Cortex of kidney (tissue), 1 donor: ENCODE measurements at places on chromosomes 3 and 15.

- DNase-seq, result no peak
Measured at GRCh38 chr3:76177610-76178009, 392.3 kb upstream of the ZNF717 start.

GRCh38 chr15:84142888-84143337 lies 92.7 kb upstream of the GOLGA6L4 start:
- DNase-seq, result no peak

DNA sequence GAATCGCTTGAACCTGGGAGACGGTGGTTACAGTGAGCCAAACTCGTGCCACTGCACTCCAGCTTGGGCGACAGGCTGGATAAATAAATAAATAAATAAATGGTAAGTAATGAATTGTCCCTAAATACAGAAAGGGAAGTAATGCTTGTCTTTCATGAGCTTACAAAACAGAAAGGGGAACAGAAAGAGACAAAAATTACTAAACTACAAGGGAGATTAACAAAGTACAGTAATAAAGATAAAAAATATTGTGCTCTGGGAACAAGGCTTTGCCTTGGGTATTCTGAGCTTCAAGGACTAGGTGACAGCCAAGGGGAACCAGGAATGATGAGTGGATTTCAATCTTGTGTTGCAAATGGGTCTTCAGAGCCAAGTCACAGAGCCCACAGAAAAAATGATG lies 9.2 kb upstream of the HLTF start:
- no peak for DNase-seq

DNA sequence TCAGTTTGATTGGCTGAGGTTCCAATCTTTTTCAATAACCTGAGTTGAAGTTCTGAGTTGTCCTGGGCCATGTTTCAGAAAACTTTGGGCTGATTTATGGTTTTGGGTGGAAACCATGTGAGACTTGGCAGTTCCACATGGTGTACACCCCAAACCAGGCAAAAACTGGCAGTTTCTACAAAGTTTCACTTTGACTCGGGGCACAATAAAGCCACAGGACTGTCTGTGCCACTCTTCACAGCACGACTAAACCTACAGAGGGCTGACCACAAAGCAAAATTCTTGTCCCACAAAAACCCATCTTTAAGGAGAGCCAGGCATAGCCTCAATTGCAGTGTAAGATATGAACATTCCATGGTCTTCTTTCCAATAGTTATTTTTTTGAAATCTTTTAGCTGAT lies 155.0 kb downstream of the DUT start:
- DNase-seq, result no peak

DNA sequence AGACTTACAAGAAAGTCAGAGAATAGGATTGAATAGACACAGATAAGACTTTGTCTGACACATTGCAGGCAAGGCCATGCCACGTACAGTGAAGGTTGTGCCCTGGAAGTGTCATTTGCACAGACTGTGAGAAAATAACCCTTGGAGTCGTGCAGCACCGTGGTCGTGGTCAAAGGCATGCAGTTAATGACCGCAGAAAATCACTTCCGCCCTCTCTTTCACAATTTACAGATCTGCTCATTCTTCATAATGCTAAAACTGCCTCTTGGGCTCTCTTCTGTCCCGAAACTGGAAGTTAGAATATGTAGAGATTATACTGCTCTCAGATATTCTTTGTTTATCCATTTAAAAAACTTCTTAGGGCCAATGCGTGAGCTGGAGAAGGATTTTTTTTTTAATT lies 73.2 kb upstream of the CTXND1 start:
- no peak for DNase-seq

- DNase-seq, result no peak
Measured at GRCh38 chr15:25797511-25797935, 65.6 kb downstream of the ATP10A start.
